ENCODE measurements at places on chromosomes 5 and 9.
A peak's percentile ranks its signal among the peaks of the same experiment; 100 is the strongest.

DNA sequence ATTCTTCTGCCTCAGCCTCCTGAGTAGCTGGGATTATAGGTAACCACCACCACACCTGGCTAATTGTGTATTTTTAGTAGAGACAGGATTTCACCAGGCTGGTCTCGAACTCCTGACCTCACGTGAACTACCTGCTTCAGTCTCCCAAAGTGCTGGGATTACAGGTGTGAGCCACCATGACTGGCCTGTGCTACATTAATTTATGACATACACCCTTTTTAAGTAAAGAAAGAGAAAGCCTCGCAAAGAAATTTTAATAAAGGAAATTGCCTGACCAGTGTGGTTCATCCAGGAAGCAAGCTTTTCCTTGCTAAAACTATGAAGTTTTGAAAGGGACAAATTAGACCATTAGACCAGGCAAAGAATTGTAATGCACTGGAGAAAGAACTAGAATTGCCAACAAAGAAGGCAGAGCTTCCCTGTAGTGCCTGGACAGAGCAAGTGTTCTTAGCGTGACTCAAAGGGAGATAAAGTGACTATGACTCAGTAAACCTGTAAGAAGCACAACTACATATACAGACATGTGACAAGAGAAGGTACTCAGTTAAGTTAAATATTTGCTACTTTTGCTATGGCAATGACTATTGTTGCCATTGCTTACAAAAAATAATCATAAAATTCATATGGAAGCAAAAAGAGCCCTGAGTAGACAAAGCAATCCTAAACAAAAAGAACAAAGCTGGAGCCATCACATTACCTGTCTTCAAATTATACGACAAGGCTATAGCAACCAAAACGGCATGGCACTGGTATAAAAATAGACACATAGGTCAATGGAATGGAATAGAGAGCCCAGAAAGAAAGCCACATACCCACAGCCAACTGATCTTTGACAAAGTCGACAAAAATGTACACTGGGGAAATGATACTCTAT lies 54.6 kb downstream of the FYB1 start:
- no peak for DNase-seq

DNA sequence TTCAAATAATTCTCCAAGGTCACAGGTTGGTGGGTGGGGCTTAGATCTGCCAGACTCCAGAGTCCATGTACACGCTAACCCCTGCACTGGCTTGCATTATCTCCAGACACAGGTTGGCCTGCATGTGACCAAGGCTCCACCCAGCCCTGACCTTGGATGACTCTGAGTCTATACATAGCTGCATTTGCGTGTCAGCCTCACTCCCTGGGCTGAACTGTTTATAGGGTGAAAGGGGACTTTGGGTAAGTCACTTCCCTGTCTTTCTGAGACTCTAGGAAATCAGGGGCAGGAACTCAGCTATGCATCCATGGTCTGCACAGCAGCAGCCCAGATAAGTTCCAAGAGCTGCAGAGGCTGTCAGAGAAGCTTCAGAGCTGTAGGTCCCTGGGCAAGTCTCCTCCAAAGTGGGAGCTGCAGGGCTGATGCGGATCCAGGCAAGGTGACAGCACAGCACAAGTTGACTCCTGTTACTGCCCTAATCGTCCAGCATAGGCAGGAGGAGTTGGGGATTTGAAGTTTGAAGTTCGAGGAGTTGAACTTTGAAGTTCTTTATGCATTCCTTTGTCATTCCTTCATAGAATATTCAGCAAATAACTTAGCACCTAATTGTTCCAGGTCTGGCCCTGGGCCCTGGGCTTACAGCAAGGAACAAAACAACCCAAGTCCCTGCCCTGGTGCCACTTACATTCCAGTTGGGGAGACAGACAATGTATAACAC lies 53.4 kb downstream of the SLC22A5 start:
- peak; percentile 94 for DNase-seq

DNA sequence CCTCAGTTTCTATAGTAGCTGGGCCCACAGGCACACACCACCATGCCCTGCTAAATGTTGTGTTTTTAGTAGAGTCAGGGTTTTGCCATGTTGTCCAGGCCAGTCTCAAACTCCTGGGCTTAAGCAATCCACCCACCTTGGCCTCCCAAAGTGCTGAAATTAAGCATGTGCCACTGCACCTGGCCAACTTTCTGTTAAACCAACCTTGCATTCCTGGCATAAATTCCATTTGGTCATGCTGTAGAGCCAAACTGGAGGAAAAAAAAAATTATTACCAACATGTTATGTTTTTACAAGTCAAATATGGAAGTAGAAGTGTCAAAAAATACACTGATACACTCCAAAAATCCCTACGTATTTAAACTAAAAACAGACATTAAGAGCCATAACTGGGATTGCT lies 54.1 kb downstream of the ERMP1 start:
- DNase-seq = no peak

- DNase-seq = no peak
Measured at GRCh38 chr5:5983261-5983980, 394.9 kb downstream of the MED10 start.

- DNase-seq = no peak
Measured at GRCh38 chr5:174189654-174190541, 144.4 kb downstream of the NSG2 start.

DNA sequence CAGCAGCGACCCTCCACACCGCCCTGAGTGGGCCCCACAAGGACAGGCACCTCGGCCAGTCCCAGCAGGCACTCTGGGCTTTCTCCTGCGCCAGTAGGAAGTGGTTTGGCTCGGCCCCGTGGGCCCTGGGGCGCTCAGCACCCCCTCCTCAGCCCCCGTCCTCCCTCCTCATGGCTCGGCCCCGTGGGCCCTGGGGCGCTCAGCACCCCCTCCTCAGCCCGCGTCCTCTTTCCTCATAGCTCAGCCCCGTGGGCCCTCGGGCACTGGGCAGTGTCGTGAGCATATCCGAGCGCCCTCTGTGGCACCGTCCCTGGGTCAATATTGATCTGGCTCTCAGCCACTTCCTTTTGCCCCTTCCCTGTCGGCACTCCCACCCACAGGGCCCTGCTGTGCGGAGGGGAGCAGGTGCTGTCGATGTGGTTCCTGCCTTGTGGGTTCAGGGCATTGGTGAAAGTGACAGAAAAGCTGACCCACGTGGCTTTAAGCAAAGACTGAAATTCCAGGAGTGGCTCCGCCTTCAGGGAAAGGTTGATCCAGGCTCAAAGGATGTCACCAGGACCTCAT lies 5.5 kb upstream of the SCGB3A1 start:
- DNase-seq = no peak

DNA sequence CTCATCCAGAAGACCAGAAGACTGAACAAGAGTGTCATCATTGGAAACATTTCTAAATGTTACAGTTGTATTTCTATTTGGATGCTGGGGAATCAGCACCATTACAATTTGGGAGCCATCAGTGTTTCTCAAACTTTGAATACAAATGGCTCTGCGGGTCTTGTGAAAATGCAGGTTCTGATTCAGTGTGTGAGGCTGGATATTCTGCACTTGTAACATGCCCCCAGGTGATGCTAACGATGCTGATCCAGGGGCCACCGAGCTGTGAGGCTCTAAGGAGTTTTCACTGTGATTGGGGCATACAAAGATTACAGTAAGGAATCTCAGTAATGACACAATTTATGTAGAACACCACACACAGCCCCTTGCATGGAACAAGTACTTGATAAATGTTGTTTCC lies 167.7 kb downstream of the ACTL7B start:
- no peak for DNase-seq

DNA sequence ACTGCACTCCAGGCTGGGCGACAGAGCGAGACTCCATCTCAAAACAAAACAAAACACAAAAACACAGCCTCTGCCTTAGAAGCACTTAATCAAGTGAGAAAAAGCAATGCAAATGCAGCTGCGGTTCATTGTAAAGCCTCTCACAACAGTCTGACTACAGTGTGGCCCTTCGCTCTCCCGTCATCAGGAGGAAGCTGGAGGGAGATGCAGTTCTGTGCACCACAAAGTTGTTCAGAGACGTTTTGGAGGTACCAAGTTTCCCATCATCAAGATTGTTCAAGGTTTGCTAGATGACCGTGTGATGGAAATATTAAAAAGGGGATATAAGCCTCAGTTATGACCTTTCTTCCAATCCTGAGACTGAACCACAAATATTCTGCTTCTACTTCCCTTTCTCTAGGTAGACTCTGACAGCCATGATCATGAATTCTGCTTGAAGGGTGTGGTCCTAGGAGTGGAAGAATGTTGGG lies 40.9 kb downstream of the SEC61B start:
- DNase-seq = no peak

- DNase-seq = no peak
Measured at GRCh38 chr9:70600506-70600905, 186.0 kb upstream of the KLF9 start.

DNA sequence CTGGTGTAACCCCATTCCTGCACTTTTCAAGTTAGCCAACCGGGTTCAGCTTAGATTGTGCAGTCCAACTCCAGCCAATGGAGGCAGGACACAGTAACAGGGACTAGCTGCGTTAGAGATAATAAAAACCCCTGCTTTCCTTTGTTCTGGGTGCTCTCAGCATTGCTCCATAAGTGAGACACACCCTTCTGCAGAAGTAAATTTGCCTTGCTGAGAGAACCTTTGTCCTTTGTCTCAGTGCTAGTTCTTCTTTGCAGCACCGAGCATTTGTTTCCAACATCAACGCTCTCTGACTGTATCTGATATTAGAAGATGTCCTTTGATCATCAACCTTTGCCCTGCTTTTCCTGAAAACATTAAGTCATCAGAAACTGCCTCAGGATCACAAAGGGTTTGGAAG lies 169.5 kb upstream of the OR13F1 start:
- DNase-seq = no peak

DNA sequence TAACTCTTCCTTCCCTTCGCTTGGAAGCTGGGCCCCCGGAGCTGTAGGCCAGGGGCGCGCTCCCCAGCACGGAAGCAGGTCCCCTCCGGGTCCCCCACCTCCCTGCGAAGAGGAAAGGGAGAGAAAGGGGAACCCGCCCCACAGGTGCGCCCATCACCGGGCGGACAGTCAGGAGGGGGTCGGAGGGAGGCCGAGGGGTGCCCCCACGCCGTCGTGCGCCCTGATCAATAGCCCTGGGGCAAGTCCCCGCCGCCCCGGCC lies 793 bp downstream of the AGPAT2 start:
- no peak for DNase-seq

DNA sequence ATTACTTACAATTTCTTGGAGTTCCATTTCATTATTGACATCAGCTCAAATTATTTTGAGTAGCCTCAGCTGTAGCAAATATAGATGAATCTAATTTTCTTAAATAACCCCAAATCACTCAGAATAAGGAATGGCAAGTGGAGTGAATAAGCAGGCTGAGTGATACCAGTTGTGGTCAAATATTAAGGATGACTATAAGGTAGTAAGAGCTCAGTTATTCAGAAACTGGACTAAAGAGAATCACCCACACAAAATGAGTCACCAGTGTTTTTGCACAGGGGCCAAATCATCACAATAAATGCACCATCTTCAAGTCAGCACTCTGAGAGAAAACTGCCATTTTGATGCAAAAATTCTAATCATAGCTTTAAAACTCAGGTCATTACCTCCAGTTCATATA lies 128.9 kb upstream of the TARS1 start:
- DNase-seq = no peak

DNA sequence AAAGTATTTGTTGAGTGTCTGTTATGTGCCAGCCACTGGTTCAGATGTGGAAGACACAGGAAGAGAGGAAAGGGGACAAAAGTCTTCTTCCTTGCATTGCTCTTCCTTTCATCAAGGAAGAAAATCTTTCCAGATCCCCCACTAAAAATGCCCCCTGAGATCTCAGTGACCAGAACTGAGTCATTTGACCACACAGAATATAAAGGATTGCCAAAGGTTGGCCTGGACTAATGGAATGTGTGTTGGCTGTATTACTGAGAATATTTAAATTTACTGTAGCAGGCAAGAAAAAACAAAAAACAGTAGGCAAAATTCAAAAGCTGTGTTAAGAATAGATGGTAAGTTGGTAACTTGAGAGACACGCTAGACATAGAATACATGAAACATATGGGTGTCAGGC lies 10.0 kb upstream of the SEPTIN8 start:
- no peak for DNase-seq

GRCh38 chr5:160445132-160445531 lies 23.5 kb downstream of the PTTG1 start:
- DNase-seq = no peak

DNA sequence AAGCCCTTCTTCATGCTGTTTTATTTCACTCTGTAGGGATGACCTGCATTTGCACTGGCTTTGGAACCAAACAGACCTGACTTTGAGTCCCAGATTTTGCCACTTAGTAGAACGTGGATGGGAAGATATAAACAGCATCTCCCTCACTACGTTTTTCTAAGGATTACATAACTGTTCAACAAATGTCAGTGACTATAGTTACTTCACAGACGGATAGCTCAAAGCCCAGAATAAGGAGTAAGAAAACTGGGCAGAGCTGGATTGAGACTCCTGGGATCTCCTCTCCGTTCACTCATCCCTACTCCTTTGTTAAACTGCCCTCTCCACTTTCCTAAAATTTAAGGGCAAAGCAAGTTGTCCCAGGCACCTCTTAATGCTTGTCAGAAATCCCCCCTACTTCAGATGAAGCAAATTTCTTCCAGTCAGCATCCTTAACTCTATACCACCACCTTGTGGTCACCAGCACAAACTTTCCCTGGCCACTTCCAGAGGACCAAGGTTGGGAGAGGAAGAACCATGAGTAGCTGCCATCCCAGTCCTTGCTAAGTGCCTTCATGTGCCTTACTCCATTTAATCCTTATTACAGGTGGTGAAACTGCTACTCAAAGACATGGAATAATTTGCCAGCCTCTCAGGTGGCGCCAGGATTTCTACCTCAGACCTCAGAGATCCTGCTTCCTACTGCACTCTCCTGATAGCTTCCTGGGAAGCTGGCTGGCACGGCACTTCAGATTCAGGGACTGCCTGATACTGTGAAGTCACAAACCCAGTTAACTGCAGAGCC lies 38.4 kb downstream of the EGR1 start:
- DNase-seq = peak; percentile 53

DNA sequence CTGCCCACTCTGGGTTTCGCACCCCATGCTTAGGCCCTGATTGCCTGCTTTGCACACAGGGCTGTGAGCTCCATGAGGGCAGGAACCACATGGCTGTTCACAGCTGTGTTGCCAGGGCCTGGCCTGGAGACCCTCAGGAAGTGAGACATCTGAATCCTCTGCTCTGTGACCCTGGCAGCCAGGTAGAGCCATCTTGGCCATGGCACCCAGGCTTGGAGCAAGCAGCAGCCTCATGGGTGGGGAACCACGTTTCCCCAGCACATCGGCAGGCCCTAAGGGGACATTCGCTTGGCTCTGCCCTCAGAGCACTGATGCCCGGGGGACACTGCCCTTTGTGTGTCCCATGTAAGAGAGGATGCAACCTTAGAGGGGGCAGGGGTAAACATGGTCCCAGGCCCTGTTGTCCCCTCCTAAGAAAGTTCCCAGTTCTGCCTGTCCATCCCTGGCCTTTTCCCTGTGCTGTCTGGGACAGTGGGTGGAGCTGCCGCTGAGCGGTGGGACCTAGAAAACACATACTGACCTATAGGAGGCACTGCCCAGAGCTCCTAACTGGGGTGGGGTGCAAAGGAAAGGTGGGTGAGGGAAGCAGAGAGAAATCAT lies 144.1 kb upstream of the IER5L start:
- DNase-seq = no peak

- DNase-seq = no peak
Measured at GRCh38 chr5:133638436-133638835, 26.1 kb upstream of the FSTL4 start.

Measured in MV-4-11 (cell line).